ENCODE measurements at places on chromosomes 13 and 19.
A peak's percentile ranks its signal among the peaks of the same experiment; 100 is the strongest.

GRCh38 chr19:38647966-38648768, 718 bp downstream of the ACTN4 start:
- no peak for DNase-seq

- no peak for DNase-seq
These were observed 4.9 kb downstream of the ERCC1 start for GRCh38 chr19:45418802-45419201.

GRCh38 chr13:44934724-44935123, 54.5 kb downstream of the NUFIP1 start:
- DNase-seq: no peak

DNA sequence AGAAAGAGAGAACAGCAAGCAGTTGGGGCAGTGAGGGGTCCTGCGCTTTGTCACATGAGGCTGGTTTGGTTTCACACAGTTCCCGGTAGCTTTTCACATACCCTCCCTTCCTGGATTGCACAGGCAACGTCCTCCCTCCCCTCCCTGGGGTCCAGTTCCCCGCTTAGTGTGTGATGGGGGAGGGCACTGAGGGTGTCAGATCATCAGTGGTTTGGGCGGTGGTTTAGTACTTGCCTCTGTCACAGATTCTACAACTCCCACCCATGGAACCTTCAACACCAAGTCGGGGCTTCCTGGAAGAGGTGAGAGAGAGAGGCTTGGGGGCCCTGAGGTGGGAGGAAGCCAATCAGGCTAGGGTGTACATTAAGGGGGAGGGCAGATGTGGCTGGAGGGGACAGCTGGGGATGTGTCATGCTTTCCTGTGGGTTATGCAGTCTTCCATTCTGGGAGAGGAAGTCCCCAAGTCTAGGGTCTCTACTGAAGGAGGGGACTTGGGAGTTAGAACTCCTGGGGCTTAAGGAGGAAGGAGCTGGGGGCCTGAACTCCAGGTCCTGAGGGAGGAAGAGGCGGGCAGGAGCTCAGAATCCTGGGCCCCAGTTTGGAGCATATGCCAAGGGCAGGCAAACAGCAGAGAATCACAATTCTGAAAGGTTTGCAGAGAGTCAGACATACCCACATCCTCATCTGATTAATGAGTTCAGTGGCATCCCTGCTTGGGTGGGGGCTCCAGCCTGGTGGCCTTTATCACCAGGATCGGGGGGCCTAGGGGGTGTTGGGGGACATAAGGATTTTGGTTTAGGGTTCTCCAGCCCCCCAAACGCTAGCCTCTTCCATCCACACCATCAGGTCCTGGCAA, at the start of gene NKG7:
Gene NKG7, minus strand, starts transcription at position 6 of the 856 bp plus-strand sequence. CDS start 119 bp downstream, outside the sequence.
- DNase-seq: no peak

GRCh38 chr13:112826565-112826964, 136.7 kb downstream of the ATP11A start:
- DNase-seq: no peak

DNA sequence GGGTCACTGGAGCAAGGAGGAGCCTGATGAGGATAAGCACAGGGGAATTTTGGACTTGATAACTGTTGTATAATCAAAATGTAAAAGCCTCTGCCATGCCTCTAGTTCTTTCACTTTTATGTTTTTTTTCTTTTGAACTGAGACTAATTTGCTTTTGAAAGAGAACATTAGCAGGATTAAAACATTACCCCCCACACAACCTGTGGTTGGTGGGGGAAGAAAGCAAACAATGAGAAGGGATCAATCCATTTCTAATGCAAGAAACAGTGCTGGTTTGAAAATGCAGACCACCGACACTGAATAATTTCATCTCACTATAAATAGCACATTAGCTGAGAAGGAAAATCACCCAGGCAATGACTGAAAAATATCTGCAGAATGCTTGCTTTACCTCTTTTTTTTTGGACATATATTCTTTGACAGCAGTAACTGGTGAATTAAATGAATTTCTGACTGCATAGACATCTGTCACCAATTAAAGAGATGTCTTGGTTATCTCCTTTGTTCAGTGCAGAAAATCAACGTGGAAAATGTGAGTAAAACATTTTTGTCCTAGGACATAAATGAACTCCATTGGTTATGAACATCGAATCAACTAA, 48.6 kb upstream of the TRPC4 start:
- no peak for DNase-seq

- no peak for DNase-seq
These were observed 47.8 kb downstream of the KLF5 start for GRCh38 chr13:73106513-73107178.

- DNase-seq: no peak
These were observed 12.5 kb downstream of the CRTC1 start for GRCh38 chr19:18696023-18696422.

DNA sequence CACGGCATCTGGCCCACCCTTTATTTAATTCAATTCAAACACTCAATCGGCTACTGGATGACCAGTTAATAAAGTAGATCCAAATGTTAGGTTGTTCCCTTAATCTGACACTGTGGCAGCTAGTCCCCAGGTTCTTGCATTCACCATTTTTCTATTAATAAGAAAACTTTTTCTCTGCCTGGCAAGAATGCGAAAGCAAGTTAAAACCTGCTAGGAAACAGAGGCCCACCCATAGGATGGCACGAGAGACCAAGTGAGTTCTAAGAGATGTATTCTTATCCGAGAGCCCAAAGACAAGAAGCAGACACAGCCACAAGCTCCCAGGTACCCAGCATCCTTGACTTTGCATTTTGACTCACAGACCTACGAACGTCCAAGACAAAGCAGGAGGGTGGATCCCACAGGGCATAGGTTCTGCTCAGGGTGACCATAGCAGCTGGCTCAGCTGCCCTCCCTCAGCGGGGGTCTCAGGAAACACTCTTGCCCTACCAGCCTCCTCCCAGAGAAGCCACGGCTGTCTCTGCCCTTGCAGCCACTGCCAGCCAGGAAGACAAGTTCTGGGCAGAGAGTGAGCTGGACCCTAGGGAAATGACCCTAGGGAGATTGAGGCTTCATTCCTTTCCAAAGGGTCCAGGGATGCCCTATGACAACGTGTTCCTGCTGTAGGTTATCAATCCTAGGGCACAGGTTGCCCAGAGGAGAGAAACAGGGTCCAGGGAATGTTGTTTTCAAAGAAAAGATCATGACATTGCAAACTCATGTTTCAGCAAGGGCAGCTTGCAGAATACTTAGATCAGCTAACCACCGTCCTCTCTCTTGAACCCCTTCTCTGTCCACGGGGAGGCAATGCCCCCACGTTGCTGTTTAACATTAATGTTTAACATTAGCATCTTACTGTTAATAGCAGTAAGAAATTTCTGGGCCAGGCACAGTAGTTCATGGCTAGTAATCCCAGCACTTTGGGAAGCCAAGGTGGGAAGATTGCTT, 147.2 kb upstream of the ZNF507 start:
- no peak for DNase-seq

DNA sequence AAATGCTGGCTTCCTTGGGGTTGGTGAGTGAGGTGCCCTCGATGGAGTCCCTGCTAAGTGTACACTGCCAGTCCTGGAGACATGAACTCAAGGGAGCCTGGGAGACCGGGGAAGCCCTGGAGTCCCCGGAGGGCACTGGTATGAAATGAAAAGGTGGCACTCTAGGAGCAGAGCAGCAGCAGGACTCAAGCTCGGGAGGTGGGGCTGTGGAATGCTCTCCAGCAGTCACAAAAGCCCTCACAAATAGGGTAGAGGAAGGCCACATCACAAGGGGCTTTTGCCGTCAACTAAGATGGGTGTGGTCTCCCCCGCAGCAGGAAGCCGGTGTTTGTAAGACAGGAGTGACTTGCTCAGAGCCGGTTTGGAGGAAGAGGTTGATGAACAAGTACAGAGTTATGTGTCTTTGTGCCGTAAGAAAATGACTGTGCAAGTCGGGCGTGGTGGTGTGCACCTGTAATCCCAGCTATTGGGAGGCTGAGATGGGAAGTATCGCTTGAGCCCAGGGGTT, 19.3 kb downstream of the CCNE1 start:
- DNase-seq: peak; percentile 76

DNA sequence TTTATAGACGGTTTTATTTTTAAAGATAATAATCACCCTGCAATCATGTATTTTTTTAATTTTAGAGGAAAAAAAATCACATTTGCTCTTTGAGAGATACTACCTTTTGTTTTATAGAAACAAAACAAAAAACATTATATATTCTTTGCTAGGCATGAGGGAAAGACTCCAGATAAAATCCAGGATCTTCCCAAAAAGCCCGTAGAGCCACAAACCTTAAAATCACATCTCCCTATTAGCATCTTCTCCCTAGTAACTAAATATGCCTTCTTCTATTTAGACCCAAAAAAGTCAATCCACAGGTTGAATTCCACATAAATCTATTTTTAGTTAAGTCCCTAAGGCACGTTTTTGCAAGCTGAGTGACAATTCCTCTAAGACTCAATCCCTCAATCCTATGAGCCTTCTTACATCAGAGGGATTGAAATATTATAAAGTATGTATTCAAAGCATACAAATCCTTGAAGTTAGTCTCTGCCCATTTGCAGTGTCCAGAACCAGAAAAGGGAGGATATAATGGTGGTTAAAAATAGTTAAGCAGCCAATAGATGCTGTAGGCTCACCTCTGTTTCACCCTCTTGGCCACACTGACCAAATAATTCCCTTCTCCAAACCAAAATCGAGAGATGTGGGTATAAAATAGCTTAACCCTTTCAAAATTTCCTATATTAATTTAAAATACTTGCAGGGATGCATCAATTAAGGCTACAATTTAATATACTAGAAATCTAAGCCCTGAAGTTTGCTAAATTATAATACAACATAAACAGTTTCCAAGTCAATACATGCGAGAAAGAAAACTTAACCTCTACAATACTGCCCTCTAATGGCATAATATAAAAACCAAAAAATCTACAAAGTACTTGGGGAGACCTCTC, 64.0 kb downstream of the SERP2 start:
- no peak for DNase-seq

DNA sequence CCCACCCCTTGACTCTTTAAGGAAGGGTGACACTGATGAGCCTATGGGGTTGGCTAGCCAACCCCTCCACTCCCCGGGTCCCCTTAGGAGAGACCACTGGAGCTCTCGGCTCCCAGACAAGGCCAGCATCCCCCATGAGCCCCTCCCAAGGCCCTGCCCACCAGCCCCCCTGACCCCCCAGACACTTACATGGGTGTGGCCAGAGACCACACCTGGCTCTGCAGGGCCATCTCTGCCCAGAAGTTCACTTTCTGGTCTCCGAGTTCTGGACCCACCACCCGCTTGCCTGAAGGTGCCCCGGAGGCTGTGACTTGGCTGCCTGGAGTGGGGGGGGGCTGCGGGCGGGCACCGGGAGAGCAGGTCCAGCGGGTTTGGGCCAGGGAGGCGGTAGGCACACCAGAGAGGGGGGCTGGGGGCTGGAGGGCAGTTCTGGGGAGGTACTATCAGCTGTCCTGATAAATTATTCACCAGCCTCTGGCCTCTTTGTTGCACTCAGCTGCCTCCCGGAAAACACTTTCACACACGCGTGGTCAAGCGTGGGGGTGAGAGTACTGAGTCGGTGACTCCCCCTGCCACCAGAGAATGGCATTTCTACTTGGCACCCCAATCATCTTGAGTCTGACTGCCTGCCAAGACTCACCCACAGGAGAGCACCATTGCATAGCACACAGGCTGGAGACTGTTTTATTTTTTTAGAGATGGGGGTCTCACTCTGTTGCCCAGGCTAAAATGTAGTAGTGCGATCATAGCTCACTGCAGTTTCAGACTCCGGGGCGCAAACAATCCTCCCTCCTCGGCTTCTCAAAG, at the start of gene PALM3:
Gene PALM3, minus strand, starts transcription at position 326 of the 807 bp plus-strand sequence. Its CDS starts 96 bp downstream, at position 230.
- no peak for DNase-seq

GRCh38 chr13:39209731-39210531, 171.7 kb downstream of the NHLRC3 start:
- DNase-seq: no peak

DNA sequence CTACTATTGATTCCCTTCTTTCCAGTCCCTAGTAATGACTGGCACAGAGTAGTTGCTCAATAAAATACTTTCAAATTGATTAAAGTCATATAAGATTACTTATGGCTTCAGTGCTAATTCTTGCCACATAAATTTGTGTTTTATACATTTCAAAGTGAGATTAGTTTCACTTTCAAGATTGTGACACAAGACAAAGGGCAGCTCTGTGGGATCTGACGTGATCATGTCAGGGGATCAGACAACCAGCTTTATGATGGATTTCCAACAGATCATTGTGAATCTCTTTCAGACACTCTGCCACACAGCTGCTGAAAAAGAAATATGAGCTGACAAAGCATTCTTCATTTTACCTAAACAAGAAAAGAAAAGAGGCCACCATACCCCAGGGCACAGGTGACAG, 73.4 kb upstream of the POMP start:
- DNase-seq: no peak

GRCh38 chr19:2464389-2464788, 7.6 kb upstream of the LMNB2 start:
- no peak for DNase-seq

- DNase-seq: no peak
These were observed 22.4 kb downstream of the ZNF14 start for GRCh38 chr19:19710506-19710905.

DNA sequence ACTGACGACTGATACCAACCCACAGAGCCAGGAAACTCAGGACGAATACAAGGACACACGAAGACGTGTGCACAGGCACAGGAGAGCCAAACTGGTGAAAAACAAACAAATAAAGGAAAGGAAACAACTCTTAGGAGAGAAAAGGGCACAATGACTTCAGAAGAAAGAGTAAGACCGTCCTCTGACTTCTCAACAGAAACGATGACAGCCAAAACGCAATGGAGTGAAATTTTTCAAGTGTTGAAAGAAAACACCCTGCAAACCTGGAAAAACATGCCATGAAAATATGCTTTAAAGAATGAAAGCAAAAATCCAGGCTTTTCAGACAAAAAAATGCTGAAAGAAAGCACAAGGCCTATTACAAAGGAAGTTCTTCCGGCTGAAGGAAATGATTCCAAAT, 24.6 kb upstream of the PLPP2 start:
- DNase-seq: no peak

DNA sequence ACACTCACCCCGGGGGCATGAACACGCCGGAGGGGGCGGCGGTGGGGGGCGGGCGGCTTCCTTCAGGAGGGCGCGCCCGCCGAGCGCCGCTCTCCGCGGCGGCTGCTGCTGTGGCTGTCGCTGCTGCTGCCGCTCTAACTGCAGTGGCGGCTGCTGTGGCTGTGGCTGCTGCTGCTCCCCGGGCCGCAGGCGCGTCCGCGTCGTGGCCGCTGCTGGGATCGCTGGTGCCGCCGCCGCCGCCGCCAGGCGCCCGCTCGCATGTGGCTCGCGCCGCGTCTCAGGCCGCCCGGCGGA, at the start of gene BBC3:
Gene BBC3, minus strand, starts transcription at position 279 of the 294 bp plus-strand sequence. CDS start 2,768 bp downstream, outside the sequence.
- DNase-seq: no peak

- no peak for DNase-seq
These were observed 89.8 kb downstream of the ZNF557 start for GRCh38 chr19:7159105-7159933.

DNA sequence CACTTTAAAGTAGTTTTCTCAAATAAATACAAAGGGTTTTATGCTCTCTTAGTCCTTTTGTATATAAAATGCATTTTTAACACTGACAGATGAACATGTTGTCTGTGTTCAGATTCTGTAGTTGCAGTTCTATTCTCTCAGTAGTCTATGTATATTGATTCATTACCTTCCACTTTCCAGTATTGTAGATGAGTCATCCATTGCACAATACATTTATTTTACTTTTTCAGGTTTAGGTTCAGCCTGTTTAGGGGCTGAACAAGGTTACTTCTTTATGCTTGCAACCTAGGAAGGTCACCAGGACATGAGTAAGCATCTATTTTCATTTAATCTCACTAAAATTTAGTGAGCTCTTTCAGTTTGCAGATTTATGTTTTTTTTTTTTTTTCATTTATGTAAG, 173.6 kb downstream of the NALCN start:
- no peak for DNase-seq

GRCh38 chr19:656751-657559, 6.1 kb downstream of the RNF126 start:
- no peak for DNase-seq

- no peak for DNase-seq
These were observed 66.7 kb downstream of the LHFPL6 start for GRCh38 chr13:39536274-39536673.

Measured in HCT116 (cell line).